Gastroesophageal sphincter (tissue), 4 donors: ENCODE measurements at places on chromosomes 12 and 14. TPM values are rescaled to one million over a fixed set of nuclear protein-coding genes. Genes with fewer than 3 reads are reported as not detected.

GRCh38 chr14:33842299-33842698 lies 108.6 kb downstream of the EGLN3 start:
- no peak for ATAC-seq

GRCh38 chr14:34012978-34013720 lies 62.3 kb upstream of the EGLN3 start:
- ATAC-seq: no peak

DNA sequence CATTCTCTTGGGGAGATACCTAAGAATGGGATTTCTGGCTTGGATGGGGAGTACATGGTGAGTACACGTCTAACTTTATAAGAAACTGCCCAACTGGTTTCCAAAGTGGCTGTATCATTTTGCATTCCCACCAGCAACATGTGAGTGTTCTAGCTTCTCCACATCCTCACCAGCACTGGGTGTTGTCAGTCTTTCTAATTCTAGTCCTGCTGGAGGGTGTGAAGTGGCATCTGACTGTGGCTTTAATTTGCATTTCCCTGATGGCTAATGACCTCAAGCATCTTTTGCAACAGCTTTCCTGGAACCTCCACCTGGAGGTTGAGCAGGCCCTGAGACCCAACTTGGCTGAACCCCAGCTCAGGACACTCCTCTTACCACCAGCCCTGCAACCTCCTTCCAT lies 17.8 kb downstream of the SELPLG start:
- ATAC-seq: no peak

Gene BDKRB2
- total RNA-seq: 3.3 TPM

GRCh38 chr14:64722842-64723447 lies 18.7 kb downstream of the PLEKHG3 start:
- ATAC-seq: no peak

Gene MYH6
- not detected for total RNA-seq
